IPS DF 19.7 (cell line): ENCODE measurements at places on chromosomes 1 and 21.

GRCh38 chr1:63124666-63125191, 197.6 kb upstream of the FOXD3 start:
- DNase-seq, result no peak

- peak; percentile 28 for DNase-seq
Observed at GRCh38 chr1:87941337-87941946, 612.8 kb downstream of the LMO4 start.

- no peak for DNase-seq
Observed at GRCh38 chr1:210731193-210731592, 402.5 kb downstream of the HHAT start.

GRCh38 chr1:170471398-170472053, 60.4 kb upstream of the GORAB start:
- DNase-seq, result no peak

DNA sequence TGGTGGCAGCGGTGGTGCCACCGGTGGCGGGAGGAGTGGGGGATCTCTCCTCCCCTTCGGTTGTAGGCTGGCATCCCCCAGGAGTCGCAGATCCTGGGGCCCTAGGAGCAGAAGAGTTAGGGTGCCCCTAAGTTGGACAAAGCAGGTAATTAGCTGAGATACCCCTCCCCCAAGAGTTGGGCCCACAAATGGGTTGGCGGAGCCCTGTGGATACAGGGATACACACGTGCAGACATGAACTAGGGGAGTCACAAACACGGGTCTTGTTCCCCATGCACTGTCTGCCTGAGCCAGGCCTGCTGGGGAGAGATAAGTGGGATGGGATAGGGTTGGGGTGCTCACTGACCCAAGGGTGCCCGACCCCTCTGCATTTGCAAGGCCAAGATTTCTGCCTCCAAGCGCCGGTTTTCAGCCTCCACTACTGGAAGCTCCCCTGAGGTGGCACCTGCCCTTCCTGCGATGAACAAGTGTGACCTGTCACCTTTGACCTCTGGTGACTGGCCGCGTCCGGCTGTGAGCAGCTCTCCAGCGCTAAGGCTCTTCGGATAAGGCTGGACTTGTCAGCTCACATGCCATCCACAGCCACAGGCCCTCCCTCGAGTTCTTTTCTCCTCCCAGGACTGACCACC, 1.8 kb downstream of the CCDC17 start:
- no peak for DNase-seq

GRCh38 chr1:112579801-112580510, 39.0 kb downstream of the ST7L start:
- DNase-seq, result no peak

GRCh38 chr1:154749078-154749760, 120.9 kb downstream of the KCNN3 start:
- no peak for DNase-seq

GRCh38 chr1:161071886-161072371, 2.2 kb upstream of the ARHGAP30 start:
- no peak for DNase-seq

DNA sequence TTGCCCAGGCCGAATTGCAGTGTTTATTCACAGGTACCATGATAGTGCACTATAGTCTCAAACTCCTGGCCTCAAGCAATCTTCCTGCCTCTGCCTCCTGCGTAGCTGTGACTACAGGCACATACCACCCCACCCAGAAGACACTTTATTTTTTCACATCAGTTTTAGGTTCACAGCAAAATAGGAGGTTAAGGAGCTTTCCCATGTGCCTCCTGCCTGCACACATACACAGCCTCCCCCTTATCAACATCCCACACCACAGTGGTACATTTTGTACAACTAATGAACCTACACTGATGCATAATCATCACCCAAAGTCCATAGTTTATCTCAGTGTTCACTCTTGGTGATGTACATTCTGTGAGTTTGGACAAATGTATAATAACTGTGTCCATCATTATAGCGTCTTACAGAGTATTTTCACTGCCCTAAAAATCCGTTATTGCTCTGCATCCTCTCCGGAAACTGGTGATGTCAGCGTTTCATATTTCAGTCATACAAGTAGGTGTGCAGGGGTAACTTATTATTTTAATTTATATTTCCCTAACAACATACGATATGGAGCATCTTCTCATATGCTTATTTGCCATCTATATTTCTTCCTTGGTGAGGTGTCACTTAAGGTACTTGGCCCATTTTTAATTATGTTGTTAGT, 23.2 kb downstream of the OR13G1 start:
- DNase-seq, result no peak

GRCh38 chr21:34100790-34101189, 27.4 kb downstream of the MRPS6 start:
- no peak for DNase-seq

GRCh38 chr1:230288641-230289349, 137.3 kb downstream of the PGBD5 start:
- no peak for DNase-seq

GRCh38 chr1:79617777-79618176, 611.2 kb upstream of the ADGRL4 start:
- no peak for DNase-seq

- DNase-seq, result no peak
Observed at GRCh38 chr1:89198081-89198480, 661 bp downstream of the GBP4 start.

- no peak for DNase-seq
Observed at GRCh38 chr21:19322360-19322759, 918.8 kb upstream of the TMPRSS15 start.
